CD4-positive, alpha-beta T cell treated with Interleukin-4 for 4 hours (primary cell): ENCODE measurements at places on chromosomes 4 and X.

GRCh38 chr4:99201690-99202089, 17.4 kb downstream of the ADH6 start:
- DNase-seq, result no peak

GRCh38 chr4:103429283-103429682, 231.1 kb upstream of the CENPE start:
- no peak for DNase-seq

- no peak for DNase-seq
Observed at GRCh38 chr4:73967866-73968265, 14.0 kb downstream of the PF4 start.

- DNase-seq, result no peak
Observed at GRCh38 chr4:24625091-24625490, 40.7 kb upstream of the DHX15 start.

DNA sequence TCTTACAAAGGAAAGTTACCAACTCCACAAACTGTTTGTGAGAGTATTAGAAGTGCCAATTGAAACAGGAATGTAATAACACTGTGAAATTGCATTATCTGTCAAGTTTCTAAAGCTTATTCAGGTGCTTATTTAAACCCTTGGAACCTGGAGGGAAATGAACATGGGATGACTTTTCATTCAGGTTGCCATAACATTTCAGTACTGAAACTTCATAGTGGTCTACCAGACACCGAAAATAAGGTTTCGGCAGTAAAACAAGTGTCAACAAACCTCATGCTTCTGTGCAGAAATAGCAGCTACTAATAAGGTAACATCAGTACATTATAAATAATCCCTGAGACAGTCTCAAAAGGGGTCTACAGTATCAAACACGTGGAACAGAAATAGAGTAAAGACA, 890.7 kb upstream of the INTU start:
- DNase-seq, result no peak

GRCh38 chr4:88062843-88063242, 55.4 kb downstream of the PKD2 start:
- DNase-seq, result no peak
